ENCODE measurements at places on chromosomes 12 and 14.

DNA sequence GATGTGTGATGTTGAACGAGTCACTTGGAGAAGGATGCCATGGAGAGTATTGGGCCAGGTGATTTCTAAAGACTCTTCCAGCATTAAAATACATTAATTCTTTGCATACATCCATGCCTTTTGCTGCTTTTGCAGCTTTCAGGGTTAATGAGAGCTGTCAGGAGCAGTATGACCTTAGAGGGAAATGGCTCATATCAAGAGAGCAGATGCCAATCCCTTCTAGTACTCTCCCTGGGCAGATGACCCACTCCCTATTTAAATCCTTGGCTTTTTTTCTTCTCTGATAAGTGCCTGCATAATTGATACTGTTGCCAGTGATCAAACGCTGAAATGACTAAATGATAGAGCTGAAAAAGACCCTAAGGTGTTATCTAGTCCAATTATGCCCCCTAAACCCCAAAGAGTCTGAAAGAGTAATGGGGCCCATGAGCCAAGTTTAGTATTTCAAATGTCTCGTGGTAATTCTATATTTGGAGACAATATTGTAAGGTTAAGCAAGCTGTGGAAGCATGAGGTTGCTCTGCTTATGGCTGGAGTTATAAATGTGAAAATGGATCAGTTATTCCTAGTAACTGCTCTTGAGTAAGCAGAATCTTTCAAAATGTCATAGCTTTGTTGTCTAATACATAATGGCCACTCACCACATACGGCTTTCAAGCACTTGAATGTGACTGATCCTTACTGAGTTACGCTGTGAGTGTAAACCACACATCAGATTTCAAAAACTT lies 137.3 kb downstream of the ETV6 start:
- no peak for DNase-seq

GRCh38 chr12:26361964-26362363 lies 166.6 kb downstream of the SSPN start:
- DNase-seq = no peak

DNA sequence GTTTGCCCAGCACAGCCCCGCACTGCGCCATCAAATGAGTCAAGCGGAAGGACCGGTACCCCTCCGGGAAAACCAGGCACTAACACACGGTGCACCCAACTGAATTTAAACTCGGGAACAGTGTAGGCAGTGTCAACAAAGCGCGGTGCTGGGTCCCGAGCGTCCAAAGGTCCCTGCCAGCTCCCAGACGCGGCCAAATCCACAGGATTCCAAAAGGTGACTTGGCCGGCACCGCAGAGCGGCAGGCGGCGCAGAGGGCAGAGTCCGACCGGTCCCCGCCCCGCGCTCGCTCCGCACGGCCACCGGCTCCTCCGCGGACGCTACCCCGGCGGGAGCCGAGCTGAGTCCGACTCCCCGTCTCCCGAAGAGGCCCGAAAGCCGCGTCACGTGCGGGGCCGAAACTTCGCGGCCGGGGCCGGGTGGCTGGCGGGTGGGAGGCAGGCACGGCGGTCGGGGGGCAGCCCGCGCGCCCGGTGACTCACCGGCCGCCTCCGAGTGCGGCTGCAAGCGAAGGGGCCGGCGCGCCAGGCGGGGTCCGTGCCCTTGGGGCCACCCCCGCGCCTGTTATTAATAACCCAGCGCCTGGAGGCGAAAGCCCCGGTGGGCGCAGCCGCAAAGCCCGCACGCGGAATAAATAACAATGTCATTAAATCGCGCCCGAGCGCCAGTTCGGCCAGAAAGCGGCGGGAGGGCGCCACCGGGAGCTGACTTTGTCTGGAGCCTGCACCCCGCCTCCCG lies 863 bp downstream of the DENND5B start:
- DNase-seq = peak; percentile 90

- DNase-seq = no peak
These were observed 89.5 kb downstream of the SMOC1 start for GRCh38 chr14:69968681-69969080.

- no peak for DNase-seq
These were observed 892.5 kb downstream of the LRFN5 start for GRCh38 chr14:42499137-42499536.

DNA sequence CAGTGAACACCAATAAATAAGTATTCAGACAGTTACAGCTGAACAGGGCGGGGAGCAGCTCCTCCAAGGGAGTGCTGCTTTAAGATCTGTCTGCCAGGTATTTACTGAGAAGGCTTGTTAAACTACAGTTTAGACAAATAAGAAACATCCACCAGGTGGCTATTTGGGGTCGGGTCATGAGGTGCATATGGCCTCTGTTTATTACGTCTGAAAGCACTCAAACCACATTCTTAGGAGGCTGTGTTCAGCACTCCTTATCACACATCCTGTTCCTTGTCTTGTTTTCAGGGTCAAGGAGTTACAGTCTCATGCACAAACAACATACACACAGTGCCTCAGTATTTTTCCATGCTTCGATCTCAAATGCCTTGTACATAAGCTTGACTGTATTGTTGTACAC lies 78.8 kb downstream of the KCNMB4 start:
- DNase-seq = no peak

- DNase-seq = no peak
These were observed 184.0 kb upstream of the PARP11 start for GRCh38 chr12:4056910-4057845.

DNA sequence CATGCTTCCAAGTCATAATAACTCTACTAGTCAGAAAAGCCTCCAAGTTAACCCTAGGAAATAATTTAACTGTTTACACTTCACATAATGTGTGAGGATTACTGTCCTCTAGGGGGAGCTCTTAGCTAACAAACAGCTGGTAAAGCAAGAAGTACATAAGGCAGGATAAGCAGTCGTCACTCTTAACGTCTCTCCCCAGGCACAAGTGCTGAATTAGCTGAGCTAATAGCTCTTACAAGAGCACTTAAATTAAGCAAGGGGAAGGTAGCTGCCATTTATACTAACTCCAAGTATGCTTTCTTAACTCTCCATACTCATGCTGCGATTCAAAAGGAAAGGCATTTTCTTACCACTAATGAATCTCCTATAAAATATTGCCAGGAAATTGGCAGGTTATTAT lies 79.3 kb upstream of the TSPAN11 start:
- DNase-seq = no peak

GRCh38 chr12:57268264-57268663 lies 17.3 kb upstream of the STAC3 start:
- no peak for DNase-seq

DNA sequence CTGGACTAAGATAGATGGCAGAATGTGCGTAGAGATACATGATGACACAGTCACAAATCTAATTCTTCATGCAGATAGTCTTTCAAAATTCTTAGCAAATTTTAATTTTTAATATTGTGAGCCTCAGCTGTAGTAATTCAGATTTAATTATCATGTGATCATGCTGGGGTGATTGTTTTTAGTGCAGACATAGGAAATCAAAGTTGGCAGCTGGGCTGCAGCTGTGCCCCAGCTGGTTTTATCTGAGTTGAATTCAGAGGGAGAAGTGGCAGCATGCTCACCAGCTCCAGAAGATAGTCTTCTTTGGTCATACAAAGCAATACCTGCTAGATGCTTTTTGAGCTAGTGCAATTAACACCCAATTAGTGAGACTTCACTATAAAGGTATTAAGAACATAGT lies 292.9 kb downstream of the RAD51B start:
- DNase-seq = no peak

GRCh38 chr12:44917141-44917540 lies 41.0 kb upstream of the NELL2 start:
- DNase-seq = no peak

GRCh38 chr12:91785655-91786498 lies 359.8 kb downstream of the BTG1 start:
- DNase-seq = no peak

DNA sequence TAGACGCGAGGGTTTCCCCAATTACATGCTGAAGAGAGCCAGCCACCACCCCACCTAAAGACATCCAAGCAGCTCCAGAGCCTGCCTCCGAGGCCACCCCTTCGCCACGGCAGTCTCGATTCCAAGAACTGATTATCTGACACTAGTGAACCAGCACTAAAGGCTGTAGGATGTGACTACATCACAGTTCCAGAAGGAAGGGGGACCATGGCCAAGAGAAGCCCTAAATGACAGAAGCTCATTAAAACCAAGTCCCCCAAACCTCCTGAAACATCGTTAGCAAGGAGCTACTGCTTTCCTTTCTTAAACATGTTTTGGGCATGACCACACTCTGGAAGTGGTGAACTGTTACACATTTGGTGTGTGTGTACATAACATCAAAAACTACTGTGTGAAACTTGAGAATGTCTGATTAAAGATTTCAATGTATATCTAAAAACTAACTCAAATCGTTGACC lies 88.2 kb downstream of the DUSP16 start:
- no peak for DNase-seq

DNA sequence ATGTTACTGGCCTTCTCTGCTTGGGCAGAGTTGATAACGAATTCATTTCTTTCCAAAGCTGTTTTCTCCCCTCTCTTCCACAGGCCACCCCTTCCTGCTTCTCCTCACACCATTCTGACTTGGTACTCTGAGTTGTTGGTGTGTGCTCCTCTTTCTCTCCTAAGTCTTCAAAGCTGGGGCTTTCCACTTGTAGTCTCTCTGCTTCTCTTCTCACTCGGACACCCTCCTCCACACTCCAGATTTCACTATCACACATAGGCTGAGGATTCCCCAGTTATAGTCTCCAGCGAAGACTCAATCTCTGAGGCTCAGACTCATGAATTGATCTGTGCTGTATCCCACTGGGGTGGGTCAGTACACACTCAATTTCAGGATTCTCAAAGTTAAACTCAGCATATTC lies 201.0 kb downstream of the SSPN start:
- no peak for DNase-seq

GRCh38 chr12:110647631-110648040 lies 33.7 kb downstream of the TCTN1 start:
- no peak for DNase-seq

- no peak for DNase-seq
These were observed 177.7 kb downstream of the CCDC91 start for GRCh38 chr12:28367993-28368392.

DNA sequence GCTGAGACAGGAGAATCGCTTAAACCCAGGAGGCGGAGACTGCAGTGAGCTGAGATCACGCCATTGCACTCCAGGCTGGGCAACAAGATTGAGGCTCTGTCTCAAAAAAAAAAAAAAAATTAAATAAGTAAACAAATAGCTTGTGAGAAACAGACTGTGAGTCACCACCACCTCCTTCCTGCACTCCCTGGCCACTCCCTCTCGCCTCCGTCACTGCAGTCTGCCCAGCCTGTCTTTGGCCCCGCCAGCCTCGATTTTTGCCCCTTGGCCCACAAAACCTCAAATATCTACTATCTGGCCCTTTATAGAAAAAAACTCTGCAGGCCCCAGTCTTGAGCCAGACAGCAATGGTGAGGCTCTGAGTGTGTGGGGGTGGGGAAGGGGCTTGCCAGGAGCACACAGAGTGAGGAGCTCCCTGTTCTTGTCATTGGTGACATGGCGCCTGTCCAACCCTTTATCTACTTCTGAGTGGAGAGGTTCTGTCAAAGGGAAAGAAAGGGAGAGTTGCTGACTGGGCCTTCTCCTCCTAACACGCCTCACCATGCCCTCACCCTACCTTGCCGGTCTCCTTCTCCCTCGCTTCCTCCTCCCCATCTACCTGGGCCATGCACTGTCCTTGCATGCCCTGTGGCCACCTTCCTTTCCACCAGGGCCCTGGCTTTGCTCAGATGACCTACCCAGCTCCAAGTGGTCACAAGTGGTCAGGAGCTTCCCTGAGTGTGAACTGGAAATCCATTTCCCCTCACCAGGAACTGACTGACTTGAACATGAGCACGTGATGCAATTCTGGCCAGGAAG lies 22.1 kb downstream of the LGMN start:
- no peak for DNase-seq

DNA sequence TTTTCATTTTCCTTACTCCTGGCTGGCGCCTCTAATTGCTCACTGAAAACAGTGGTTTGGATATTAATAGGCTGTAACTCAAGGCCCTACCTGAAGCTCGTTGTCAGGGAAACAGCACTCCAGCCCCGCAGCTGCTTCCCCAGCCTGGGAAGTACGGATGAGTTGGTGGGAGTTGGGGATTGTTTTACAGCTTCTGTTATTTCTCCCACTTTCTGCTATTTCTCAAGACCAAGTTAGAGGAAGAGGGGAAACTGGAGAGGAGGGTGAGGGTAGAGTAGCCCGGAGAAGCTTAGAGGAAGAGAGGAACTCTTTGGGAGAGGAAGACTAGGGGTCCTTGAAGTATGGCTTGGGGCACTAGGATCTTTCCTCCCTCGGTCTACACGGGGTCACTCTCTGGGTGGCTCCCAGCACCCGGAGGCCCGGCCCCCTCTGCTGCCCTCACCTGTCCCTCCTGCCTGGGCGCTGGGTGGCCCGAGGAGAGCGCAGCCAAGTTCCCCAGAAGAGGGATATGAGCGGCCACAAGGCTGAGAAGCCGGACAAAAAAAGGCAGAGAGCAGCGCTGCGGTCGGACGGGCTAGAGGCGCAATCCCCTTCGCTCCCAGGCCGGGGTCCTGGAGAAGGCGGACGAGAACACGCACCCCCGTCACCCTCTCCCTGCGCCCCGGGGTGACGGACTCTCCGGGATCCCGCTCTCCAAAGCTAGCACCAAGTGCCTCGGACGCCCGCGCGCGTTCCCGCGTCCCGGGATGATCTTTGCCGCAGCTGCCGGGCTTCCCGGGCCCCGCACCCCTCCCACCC lies 671 bp downstream of the SPTB start:
- no peak for DNase-seq

GRCh38 chr14:40447017-40447416 lies 1014.8 kb upstream of the FBXO33 start:
- DNase-seq = no peak

GRCh38 chr12:92431146-92431545 lies 271.6 kb upstream of the PLEKHG7 start:
- peak; percentile 84 for DNase-seq

DNA sequence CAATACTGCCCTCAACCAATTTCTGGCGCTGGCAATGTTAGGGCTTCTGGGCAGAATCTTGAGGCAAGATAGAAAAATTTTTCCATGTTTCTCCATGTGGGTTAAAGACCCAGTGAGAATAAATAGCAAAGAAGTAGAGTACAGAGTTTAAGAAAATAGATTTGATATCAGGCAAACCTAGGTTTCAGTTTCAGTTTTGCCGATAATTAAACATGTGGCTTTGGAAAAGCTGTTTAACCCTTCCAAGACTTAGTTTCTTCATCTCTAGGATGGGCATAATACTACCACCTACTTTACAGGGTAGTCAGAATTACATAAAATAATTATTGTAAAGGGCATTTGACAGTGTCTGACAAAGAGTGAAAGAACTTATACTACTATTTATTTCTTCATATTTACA lies 360.4 kb downstream of the PCNX1 start:
- DNase-seq = no peak

- peak; percentile 80 for DNase-seq
These were observed 12.6 kb upstream of the TTC7B start for GRCh38 chr14:90828642-90829487.

GRCh38 chr14:75234173-75235115 lies 44.2 kb upstream of the FOS start:
- no peak for DNase-seq

GRCh38 chr12:5371631-5372030 lies 60.3 kb upstream of the NTF3 start:
- no peak for DNase-seq

Data from spleen (tissue), 13 donors.